Coronary artery (tissue), 2 donors: ENCODE measurements at places on chromosomes 13 and 19.

- DNase-seq: no peak
Observed at GRCh38 chr13:37954191-37954590, 84.6 kb upstream of the TRPC4 start.

DNA sequence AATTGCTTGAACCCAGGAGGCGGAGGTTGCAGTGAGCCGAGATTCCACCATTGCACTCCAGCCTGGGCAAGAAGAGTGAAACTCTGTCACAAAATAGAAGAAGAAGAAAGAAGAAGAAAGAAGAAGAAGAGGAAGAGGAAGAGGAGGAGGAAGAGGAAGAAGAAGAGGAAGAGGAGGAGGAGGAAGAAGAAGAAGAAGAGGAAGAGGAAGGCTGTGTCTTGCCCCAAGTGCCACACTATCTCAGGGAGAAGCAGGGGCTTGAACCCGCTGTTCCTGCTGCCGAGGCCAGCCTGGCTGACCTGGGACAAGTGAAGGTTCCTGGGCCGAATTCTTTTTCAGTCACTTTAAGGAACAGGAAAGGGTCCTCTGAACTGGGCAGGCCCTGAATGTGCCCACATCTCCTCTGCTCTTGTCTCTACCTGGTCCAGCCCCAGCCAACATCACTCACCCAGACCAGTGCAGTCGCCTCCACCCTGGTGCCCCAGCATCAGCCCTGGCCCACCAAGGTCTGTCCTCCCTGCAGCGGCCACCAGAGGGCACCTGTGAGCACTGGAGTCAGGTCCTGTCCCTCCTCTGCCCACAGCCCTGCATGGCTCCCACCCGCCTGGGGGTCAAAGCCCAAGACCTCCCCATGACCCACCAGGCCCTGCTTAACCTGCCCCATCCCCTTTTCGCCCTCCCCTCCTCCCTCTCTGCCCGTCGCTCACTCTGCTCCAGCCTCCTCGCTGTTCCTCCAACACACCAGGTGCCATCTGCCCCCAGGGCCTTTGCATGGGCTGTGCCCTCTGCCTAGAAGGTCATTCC is 20.0 kb downstream of the TICAM1 start:
- peak; percentile 88 for DNase-seq

DNA sequence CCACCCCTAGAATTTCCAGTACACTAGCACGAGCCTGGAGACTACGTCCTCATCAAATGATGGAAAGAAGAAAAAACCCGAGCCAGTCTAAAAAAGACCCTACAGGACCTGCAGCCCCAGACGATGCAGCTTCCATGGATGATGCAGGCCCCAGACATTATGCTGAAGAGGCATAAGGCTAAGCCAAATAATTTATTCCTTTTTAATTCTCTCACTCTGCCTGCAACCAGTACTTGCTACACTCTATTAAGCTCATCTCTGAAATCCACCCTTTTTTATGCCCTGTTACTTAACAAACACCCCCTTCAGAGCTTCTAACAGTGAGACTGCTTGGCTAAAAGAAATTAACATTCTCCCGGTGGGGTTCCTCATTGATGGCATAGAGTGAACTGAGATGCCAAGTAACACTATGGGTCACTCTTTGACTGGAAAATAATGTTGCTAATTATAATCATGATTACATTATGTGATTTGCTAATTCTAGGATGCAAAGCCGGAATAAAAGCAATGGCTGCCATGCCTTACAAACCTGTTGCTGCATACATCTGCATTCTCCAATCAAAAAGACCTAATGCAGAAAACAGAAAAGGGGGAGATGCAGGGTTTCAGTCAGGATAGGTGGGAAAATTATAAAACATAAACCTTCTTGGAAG is 1462.4 kb downstream of the UQCRFS1 start:
- peak; percentile 11 for DNase-seq

- DNase-seq: no peak
Observed at GRCh38 chr13:77523386-77523785, 12.1 kb upstream of the SCEL start.

DNA sequence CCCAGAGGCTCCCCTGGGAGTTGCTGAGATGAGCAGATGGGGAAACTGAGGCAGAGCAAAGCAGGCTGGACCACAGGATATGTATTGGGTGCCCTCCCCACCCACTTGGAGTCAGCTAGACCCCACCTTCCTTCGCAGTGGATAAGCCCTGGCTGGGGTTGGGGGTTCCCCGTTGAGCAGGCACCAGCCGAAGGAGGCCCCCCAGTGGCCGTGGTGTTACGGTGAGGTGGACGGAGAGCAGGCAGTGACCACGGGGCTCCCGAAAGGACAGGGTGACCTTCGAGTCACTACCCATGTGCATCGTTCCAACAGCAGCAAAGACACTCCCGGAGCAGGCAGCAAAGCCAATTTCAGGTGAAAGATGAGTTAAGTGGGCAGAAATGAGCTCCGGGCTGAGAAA is 62.4 kb upstream of the ADGRE5 start:
- no peak for DNase-seq

DNA sequence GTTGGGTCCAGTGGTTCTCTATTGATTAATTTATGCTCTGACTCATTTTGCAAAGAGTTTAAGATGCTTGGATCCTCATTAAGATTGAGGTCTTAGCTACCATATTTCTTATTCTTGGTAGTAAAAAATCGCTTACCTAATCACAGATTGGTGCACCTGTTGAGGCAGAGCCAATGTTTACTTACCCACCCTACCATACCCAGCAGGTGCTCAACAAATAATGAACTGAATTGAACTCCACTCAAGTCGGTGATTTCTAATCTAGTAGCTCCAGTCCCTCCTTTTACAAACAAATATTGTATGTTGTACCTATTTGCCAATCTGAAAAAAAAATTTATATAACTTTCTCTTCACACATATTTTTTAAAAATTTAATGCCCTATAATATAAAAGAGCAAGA is 361.0 kb downstream of the FGF14 start:
- no peak for DNase-seq

- no peak for DNase-seq
Observed at GRCh38 chr19:8302357-8302691, 5.8 kb downstream of the CD320 start.

DNA sequence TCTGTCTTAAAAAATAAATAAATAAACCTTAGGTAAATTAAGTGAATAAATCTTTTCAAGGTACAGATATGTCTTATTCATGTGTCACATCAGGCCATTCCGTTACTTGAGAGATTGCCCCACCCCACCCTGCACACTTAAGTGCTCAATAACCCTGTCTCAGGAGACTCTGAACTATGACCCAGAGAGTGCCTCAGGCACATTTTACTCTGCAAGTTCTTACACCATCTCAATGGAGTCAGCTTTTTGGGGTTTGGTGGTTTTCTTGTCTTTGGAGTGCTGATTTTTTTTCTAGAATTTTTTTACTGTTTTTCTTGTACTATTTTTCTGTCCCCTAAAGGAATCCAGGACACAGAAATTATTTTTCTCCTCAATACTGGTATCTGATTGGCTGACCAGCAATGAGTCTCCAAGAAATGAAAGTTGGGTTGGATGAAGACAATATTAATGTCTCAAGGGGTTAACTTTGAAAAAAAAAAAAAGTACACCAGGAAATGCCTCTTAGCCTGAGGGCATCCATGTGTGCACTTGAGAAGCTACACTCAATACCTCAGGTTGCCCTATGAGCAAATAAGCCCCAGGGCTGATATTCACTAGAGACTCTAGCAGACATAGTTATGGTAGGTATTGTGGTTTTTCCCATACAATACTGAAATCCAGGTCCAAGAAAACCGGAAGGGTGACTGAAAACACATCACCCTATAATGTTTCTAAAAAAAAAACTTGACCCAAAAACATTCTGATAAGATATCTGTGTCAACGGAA is 114.6 kb upstream of the ZNF91 start:
- DNase-seq: no peak

DNA sequence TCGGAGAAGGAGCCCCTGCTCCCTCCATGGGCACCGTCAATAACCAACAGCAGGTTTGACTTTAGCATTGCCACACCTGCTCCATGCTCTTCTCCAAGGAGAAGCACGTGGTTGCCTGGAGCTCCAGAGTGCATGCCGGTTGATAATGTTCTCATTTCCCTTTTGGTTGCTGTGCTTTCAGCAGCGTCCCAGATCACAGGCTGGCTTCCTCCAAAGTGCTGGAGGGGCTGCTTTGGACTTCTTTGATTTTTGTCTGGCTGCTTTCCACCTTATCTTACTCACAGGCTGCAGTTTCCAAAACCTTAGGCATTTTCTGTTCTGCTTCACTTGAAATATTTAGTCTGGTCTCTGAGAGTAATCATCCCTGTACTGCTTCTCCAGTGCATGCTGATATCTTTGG is 123.8 kb upstream of the IRS2 start:
- no peak for DNase-seq

DNA sequence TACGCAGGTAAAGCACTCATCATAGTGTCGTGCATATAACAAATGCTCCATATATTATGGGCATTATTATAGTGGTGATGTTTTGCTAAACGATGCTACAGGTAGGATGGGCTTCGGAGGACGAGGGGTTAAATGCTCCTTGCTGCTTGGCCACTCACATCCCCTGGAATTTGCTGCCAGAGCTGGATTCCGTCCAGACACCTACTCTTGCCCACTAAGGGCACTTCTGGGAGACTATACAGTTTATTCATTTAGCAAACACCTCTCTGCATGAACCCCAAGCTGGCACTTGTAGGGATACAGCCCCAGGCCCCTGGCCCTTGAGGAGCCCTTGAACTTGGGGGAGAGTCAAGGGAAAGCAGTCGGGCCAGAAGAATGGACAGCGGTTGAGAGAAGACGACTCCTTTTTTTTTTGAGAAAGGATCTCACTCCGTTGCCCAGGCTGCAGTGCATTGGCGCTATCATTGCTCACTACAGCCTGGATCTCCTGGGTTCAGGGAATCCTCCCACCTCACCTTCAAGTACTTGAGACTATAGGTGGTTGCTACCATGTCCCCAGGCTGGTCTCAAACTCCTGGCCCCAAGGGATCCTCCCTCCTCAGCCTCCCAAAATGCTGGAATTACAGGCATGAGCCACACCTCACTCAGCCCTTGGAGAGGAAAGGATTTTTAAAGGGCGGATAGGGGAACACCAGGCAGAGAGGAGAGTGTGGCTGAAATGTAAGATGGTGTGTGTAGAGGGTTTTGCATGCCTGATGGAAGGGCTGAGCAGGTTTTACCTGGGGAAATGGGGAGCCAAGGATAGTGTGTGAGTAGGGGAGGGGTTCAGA is 1.1 kb upstream of the MRPL34 start:
- no peak for DNase-seq

DNA sequence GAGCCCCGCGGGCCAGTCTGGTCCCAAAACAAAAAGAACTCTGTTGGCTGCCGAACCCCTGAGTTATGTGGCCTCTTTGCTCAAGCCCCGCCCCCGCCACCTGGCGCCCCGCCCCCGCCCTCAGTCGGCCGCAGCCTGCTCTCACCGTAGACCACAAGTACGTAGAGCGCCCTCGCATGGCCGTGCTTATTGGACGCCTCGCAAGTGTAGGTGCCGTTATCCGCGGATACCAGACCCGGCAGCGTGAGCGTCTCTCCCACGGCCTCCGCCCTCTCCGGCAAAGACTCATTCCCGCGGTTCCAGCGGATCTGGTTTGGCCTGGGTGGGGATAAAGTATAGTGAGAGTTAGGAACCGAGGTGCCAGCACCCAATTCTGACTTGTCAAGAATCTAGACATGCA is 5.5 kb upstream of the ZNF428 start:
- no peak for DNase-seq

DNA sequence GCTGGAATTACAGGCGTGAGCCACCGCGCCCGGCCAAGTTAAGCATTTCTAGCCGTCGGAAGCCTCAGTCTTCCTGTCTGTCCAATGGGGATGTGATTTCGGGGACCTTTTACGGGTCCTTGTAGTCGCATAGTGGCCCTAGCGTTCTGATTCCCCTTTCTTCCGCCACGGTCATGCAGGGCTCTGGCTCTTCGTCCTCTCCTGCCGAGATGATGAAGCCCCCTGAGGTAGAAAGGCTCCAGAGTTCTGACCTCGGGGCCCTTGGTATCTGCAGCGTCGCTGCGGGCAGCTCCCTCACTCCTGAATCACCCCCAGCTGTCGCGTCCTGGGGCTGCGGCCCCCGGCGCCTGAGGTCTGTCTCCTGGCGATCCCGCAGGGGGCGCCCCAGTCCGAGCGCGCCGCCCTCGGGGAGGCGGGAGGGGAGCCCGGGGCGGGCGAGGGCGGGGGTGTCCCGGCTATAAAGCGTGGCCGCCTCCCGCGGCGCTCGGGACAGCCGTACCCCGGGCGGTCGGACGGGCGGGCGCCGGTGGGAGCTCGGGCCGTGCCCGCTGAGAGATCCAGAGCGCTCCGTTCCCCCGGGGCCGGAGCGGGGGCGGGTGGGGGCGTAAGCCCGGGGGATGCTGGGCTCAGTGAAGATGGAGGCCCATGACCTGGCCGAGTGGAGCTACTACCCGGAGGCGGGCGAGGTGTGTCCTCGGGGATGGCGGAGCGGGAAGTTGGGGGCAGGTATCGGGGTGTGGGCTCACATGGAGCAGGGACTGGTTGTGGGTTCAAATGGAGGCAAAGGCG is at the start of gene FOXA3:
FOXA3 (plus strand) TSS at position 487 of the 789 bp plus-strand sequence; CDS start at position 618, 131 bp downstream.
- no peak for DNase-seq

DNA sequence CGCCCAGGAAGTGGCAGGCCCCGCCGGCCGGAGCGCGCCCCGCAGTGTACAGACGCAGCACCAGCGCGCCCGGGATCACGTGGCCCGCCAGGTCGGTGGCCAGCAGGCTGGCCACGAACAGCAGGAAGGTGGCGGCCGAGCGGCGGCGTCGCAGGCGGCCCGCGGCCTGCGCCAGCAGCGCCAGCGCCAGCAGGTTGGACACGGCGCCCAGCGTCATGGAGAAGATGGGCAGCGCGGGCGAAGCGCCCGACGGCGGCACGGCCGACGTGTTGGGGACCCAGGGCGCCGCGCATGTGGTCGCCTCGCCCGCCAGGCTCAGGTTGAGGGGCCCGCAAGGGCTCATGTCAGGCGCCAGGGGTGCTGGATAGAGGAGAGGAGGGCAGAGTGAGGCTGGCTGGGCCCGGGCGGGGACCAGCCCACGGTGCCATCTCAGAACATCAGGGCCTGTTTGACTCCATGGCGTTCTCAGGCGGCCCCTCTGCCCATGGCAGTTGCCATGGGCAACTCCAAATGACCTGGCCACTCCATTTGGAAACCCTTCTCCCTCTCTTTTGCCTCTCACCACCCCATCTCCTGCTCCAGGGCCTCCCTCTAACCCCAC is 1.1 kb downstream of the PTGER1 start:
- no peak for DNase-seq

- no peak for DNase-seq
Observed at GRCh38 chr19:38425810-38426466, at the start of gene RASGRP4. Gene RASGRP4 (minus strand): TSS chr19:38426219. CDS start chr19:38426091, 128 bp downstream.

DNA sequence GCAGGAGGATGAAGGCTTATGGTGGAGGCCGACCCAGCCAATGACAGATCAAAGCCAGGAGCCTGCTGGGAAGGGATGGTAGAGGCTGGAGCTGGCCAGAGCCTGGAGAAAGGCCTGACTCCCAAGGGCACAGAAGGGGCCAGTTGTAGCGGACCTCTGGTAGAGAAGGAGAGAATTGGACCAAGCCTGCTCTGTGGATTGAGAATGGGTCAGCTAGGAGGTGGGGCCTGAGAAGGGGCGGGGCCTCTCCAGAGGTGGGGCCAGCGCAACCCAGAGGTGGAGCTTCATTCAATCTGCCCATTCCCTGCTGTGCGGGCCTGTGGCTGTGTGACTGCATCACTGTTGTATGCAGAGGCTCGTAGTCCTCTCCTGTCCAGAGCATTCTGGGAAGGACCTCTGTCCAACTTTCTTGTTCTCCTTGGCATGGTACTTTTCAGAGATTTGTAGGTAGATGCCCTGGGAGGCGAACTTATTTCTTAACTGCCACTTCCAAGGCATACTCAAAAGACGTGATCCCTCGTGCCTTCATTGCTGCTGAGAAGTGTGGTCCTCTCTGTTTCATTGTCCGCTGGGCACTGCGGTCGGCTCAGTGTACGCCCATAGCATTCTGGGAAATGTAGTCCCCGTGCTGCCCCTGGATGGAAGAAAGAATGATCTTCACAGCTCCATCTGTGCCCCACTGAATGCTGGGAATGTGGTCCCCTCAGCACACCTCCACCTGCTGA is 6.7 kb downstream of the GRIN2D start:
- DNase-seq: no peak
